ENCODE measurements at places on chromosomes 16 and 17.

DNA sequence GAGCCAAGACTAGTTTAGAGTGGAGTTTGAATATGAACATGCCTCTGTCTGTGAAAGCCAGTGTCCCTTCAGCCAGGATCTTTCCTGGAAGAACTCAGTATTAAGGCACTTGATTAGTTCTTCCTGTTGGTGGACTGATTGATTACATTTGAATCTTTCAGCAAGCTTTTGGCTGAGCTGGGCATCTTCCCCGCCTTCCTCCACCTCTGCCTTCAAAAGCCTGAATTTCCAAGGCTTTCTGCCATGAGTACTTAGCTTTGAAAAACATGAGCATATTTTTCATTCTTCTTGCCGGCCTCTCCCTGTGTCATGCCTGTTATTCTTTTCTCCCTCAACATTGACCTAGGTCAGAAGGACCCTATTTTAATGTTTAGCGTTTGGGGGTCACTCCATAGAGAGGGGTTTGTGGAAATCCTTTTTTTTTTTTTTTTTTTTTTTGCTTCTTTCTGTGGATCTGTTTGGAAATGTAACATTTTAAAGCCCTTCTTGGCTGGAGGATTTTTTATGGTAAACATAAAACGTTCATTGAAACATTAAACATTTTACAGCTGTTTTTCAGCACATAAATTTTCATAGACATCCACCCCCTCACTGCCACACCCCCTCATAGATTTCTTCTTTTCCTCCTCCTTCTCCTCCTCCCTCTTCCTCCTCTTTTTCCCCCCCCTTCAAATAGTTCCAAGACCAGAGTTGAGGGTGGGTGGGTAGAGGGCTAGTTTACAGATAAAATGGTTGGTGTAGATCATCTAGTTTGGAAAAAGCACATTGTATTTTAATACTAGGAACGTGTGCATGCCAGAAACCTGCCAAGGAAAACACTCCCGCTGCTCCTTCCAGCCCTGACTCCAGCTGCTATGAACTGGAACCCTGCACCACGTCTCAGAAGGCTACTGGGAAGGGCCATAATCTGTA lies 645.9 kb downstream of the WWOX start:
- DNase-seq, result no peak
- H3K4me3 ChIP-seq, result no peak overlapping the region
- peaks cover 12% of the 10 kb centered on the region for H3K4me1 ChIP-seq
- H3K27ac ChIP-seq, result no peak overlapping the region
- H3K36me3 ChIP-seq, result no peaks in the 10 kb centered on the region
- no peaks in the 10 kb centered on the region for H3K27me3 ChIP-seq

- peak within 1 kb of the TSS; percentile 68 for H3K4me3 ChIP-seq
- peak within 1 kb of the TSS; percentile 93 for H3K27ac ChIP-seq
- peak; percentile 93 for DNase-seq
- H3K4me1 ChIP-seq, result peaks cover 66% of the 10 kb centered on the region
These were observed at the start of gene CD300C for GRCh38 chr17:74545843-74546230. Gene CD300C, minus strand, starts transcription at chr17:74546115. Its CDS starts 333 bp downstream, at chr17:74545782.

GRCh38 chr17:39600288-39600996 lies 7.3 kb downstream of the NEUROD2 start:
- H3K36me3 ChIP-seq, result no peaks in the 10 kb centered on the region
- no peaks in the 10 kb centered on the region for H3K4me1 ChIP-seq
- H3K4me3 ChIP-seq, result no peak overlapping the region
- peaks cover 100% of the 10 kb centered on the region for H3K27me3 ChIP-seq
- DNase-seq, result no peak

GRCh38 chr17:72693151-72693878 lies 399.2 kb downstream of the SLC39A11 start:
- no peak overlapping the region for H3K4me3 ChIP-seq
- peaks cover 3% of the 10 kb centered on the region for H3K36me3 ChIP-seq
- DNase-seq, result no peak
- no peak overlapping the region for H3K27ac ChIP-seq

DNA sequence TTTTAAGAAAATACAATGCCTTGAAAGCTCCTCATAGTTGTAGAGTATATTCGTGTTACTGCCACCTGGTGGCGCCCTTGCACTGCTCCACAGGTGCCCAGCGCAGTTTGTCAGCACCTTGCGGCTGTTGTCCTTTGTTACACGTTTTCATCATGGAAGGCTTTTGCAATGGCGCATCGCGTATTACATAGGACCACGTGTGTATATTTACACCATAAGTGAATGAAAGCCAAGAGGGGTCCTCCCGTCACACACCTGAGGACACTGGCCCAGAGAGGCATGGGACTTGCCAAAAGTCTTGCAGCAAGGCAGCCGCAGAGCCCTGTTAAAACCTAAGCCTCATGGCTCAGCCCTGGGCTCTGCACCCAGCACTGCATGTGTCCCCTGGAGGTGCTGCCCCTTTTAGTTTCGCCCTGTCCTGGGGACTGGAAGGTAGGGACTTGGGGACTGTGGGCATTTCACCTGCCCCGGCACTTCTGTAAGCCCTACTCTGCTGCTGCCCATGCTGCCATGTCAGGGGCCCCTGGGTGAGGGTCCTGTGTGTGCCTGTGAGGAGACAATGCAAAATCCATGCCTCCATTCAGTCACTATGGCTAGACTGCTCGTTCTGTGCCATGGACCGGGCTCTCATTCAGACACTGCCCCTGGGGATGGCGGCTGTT lies 24.3 kb downstream of the POLR3E start:
- H3K36me3 ChIP-seq, result peaks cover 85% of the 10 kb centered on the region
- no peak overlapping the region for H3K4me3 ChIP-seq

DNA sequence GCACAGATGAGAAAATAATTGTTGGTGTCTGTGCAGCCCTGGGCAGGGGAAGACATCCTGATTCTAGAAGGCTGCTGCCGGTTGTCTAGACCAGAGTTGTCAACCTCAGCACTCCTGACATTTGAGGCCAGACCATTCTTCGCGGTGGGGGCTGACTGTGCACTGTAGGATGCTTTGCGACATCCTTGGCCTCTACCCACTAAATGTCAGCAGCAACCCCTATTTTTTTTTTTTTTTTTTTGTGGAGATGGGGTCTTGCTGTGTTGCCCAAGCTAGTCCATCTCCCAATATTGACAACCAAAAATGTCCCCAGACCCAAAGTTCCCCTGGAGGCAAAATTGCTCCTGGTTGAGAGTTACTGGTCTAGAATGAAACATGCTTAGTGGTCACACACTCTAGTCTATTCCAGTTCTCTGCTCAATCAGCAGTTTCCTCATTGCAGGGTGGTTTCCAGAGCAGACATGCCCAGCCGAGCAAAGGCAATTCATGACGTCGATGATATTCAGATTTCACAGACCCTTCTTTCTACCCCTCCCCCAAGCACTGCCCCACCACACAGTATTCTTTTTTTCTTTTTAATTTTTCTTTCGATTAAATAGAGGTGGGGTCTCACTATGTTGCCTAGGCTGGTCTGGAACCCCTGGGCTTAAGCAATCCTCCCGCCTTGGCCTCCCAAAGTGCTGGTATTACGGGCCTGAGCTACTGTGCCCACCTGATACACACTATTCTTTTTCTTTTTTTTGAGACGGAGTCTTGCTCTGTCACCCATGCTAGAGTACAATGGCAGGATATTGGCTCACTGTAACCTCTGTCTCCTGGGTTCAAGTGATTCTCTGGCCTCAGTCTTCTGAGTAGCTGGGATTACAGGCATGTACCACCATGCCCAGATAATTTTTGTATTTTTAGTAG lies 9.0 kb downstream of the C17orf99 start:
- H3K4me1 ChIP-seq, result peaks cover 34% of the 10 kb centered on the region
- peak overlapping the region; percentile 61 for H3K27ac ChIP-seq
- no peaks in the 10 kb centered on the region for H3K36me3 ChIP-seq
- H3K4me3 ChIP-seq, result no peak overlapping the region
- DNase-seq, result peak; percentile 62

- peaks cover 94% of the 10 kb centered on the region for H3K36me3 ChIP-seq
- H3K27me3 ChIP-seq, result no peaks in the 10 kb centered on the region
- H3K27ac ChIP-seq, result no peak overlapping the region
- H3K4me1 ChIP-seq, result no peaks in the 10 kb centered on the region
- DNase-seq, result no peak
These were observed 100.4 kb upstream of the DNAH17 start for GRCh38 chr17:78677303-78678221.
